ENCODE measurements at places on chromosomes 7 and 10.
A peak's percentile ranks its signal among the peaks of the same experiment; 100 is the strongest.

DNA sequence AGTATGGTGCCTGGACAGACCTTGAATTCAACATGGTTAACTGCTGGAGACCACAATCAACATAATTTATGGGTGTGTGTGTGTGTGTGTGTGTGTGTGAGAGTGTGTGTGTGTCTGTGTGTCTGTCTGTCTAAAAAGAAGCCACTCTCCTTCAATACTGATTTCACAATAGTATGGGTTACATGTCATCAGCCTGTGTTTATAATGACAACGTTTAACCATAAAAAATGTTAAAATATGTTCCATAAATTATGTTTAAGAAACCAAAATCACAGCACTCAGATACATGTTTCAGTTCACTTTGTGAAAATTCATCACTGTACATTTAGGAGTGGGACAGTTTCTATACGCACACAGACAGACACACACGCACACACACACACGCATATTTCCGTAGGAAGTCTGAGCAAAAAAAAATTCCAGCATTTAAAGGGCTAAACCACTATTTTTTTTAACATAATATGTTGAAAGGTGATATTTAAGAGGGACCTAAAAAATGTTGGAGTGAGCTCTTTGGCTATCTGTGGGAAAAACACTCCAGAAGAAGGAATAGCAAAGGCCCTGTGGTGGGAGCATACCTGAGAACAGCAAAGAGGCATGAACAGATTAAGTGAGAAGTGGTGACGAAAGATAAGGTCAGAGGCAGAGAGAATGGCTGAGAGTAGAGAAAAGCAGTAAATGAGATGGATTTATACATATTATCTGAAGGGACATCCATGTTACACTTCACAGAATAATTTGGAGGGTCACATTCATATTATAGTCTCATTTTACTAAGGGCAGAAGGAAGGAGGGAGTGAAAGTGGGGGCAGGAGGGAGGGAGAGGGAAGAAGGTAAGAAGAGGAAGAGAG, 10.9 kb downstream of the PDZD8 start:
- peaks cover 35% of the 10 kb centered on the region for H3K4me1 ChIP-seq
- no peak overlapping the region for H3K4me3 ChIP-seq

- no peaks in the 10 kb centered on the region for H3K36me3 ChIP-seq
- H3K27me3 ChIP-seq: no peaks in the 10 kb centered on the region
- no peaks in the 10 kb centered on the region for H3K4me1 ChIP-seq
- H3K27ac ChIP-seq: no peak overlapping the region
- no peak for DNase-seq
These were observed 39.9 kb upstream of the RABGEF1 start for GRCh38 chr7:66700633-66701131.

GRCh38 chr10:33550811-33551210, 216.3 kb upstream of the NRP1 start:
- H3K4me3 ChIP-seq: no peak overlapping the region
- DNase-seq: no peak
- H3K4me1 ChIP-seq: no peaks in the 10 kb centered on the region
- no peaks in the 10 kb centered on the region for H3K27me3 ChIP-seq
- no peaks in the 10 kb centered on the region for H3K36me3 ChIP-seq

DNA sequence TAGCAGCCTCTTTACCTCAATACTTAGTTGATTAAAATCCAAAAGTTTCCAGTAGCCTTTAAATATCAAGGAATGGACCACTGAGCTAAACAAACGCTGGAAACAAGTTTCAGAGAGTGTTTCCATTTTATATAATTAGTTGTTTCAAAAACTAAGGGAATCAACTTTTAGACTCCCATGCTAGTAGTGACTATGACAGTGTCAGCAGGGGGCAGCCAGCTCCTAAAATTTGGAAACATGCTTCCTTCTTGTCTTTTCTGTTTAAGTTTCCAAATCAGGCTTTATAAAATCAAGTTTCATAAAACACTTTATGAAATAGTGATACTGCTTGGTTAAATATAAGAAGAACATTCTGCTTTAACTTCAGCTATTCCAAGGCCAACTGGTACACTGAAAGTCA, 138.2 kb upstream of the TMEM229A start:
- no peak overlapping the region for H3K27ac ChIP-seq
- no peak overlapping the region for H3K4me3 ChIP-seq
- DNase-seq: no peak
- H3K4me1 ChIP-seq: no peaks in the 10 kb centered on the region

- no peak for DNase-seq
- no peak overlapping the region for H3K4me3 ChIP-seq
- no peaks in the 10 kb centered on the region for H3K27me3 ChIP-seq
- no peaks in the 10 kb centered on the region for H3K4me1 ChIP-seq
- H3K27ac ChIP-seq: no peak overlapping the region
These were observed 61.8 kb upstream of the NRP1 start for GRCh38 chr10:33396279-33396678.

- no peak overlapping the region for H3K4me3 ChIP-seq
- DNase-seq: peak; percentile 64
- H3K4me1 ChIP-seq: peaks cover 14% of the 10 kb centered on the region
- peak overlapping the region; percentile 29 for H3K27ac ChIP-seq
- no peaks in the 10 kb centered on the region for H3K27me3 ChIP-seq
- H3K36me3 ChIP-seq: no peaks in the 10 kb centered on the region
These were observed 27.7 kb downstream of the PHYH start for GRCh38 chr10:13272164-13272571.

DNA sequence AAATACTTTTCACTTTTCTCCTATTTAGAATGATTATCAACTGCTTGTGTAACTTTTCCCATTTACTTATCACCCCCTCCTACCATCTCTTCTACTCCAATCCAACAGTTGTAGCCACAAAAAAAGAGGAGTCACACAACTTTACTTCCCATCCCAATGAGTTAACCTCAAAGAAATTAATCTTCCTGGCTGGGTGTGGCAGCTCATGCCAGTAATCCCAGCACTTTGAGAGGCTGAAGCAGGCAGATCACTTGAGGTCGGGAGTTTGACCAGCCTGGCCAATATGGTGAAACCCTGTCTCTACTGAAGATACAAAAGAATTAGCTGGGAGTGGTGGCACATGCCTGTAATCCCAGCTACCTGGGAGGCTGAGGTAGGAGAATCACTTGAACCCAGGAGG, 19.9 kb downstream of the SYPL1 start:
- H3K27me3 ChIP-seq: no peaks in the 10 kb centered on the region
- H3K4me3 ChIP-seq: no peak overlapping the region
- peaks cover 50% of the 10 kb centered on the region for H3K36me3 ChIP-seq
- H3K27ac ChIP-seq: no peak overlapping the region
- DNase-seq: no peak
- H3K4me1 ChIP-seq: no peaks in the 10 kb centered on the region

- no peaks in the 10 kb centered on the region for H3K4me1 ChIP-seq
- H3K36me3 ChIP-seq: no peaks in the 10 kb centered on the region
- DNase-seq: no peak
- H3K4me3 ChIP-seq: no peak overlapping the region
- H3K27ac ChIP-seq: no peak overlapping the region
- no peaks in the 10 kb centered on the region for H3K27me3 ChIP-seq
These were observed 210.3 kb downstream of the CAMK1D start for GRCh38 chr10:12559578-12560178.

DNA sequence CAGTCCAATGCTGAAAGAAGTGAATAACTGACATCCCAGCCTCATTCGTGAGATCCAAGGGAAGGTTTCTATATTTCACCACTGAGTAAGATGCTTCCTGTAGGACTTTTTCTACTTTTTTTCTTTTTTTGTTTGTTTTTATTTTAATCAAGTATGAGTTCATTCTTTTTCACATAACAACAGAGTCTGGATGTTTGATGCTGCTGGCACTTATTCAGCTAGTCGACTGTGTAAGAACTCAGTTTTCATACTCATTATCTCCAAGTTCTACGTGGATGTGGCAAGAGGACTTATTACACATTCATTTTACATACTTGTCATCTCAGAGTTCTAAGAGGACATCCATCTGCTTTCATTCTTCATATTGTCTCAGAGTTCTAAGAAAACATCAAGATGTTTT, 86.9 kb downstream of the CPXM2 start:
- no peaks in the 10 kb centered on the region for H3K36me3 ChIP-seq
- H3K4me3 ChIP-seq: no peak overlapping the region
- H3K27me3 ChIP-seq: no peaks in the 10 kb centered on the region
- DNase-seq: no peak
- H3K4me1 ChIP-seq: no peaks in the 10 kb centered on the region

Measured in right atrium auricular region (tissue), 2 donors.